Brain (organoid and tissue), 16 donors: ENCODE measurements at places on chromosomes 3 and 15. TPM values are rescaled to one million over a fixed set of nuclear protein-coding genes. Genes with fewer than 3 reads are reported as not detected.

The ATP11B gene
- polyA plus RNA-seq, result 6.3 TPM

The CCK gene
- polyA plus RNA-seq, result 71.6 TPM

The ABI3BP gene
- 4.3 TPM for polyA plus RNA-seq

The PEX5L gene
- polyA plus RNA-seq, result 28.0 TPM

The TMEM158 gene
- polyA plus RNA-seq, result 13.0 TPM

The SLC35G2 gene
- polyA plus RNA-seq, result 12.8 TPM

The SCAMP5 gene
- polyA plus RNA-seq, result 146 TPM

The NR1I2 gene
- not detected for polyA plus RNA-seq

The NT5DC2 gene
- 113 TPM for polyA plus RNA-seq

The FANCD2OS gene
- polyA plus RNA-seq, result not detected

The CDC25A gene
- 3.5 TPM for polyA plus RNA-seq

The GRM2 gene
- polyA plus RNA-seq, result 10.5 TPM

The CCR9 gene
- polyA plus RNA-seq, result 0.25 TPM

The KNG1 gene
- 0.15 TPM for polyA plus RNA-seq

The CA12 gene
- 0.68 TPM for polyA plus RNA-seq

The SERINC4 gene
- polyA plus RNA-seq, result 0.22 TPM

The SOX14 gene
- 0.15 TPM for polyA plus RNA-seq

The LRIG1 gene
- polyA plus RNA-seq, result 53.8 TPM

The ERC2 gene
- 4.3 TPM for polyA plus RNA-seq

The DAZL gene
- polyA plus RNA-seq, result not detected

The TATDN2 gene
- polyA plus RNA-seq, result 18.9 TPM

The ANKUB1 gene
- polyA plus RNA-seq, result not detected

The TPRG1 gene
- not detected for polyA plus RNA-seq

The SLC35A5 gene
- polyA plus RNA-seq, result 43.1 TPM

The POPDC2 gene
- polyA plus RNA-seq, result 1.6 TPM
